ENCODE measurements at places on chromosomes 11 and 22. TPM values are rescaled to one million over a fixed set of nuclear protein-coding genes. Genes with fewer than 3 reads are reported as not detected.

DNA sequence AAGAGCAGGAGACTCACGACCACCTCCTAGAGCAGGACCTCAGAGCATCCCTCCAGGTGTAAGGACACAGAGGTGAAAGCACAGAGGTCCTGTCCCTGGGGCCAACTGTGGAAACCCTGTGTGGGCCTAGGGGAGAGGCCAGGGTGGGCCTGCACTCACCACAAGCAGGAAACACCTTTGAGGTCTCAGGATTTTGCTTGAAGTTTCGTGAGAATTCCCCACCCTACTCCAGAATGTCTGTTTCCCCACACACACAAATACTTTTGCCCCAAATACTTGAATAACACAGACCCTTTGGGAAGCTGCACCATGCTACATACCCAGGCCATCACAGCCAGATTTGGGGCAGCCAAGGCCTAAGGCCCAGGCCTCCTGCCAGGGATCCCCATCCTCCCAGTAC is 18.1 kb downstream of the SLC43A3 start:
- no peak for DNase-seq

DNA sequence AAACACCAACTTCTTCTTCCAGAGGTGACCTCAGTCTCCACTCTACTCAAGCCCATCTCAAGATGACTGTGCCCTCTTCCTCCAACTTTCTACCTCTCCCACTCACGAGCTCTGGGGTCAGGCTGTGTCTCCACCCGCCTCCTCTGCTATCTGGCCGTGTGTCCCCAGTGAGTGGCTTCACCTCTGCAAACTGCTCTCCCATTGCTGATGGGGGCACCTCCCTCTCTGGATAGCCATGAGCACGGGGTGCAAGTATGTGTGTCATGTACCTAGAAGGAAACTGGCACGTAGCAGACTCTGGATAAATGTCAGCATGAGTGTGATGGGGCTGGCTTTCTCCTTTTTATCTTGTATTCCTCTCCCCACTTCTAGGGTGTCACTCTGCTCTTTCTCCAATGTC is 18.3 kb upstream of the RAC2 start:
- DNase-seq: no peak

Gene SF3A1
- polyA plus RNA-seq: 66.8 TPM

GRCh38 chr11:103266167-103266831 is 157.1 kb downstream of the DYNC2H1 start:
- DNase-seq: no peak

Gene TMPRSS6
- polyA plus RNA-seq: not detected

DNA sequence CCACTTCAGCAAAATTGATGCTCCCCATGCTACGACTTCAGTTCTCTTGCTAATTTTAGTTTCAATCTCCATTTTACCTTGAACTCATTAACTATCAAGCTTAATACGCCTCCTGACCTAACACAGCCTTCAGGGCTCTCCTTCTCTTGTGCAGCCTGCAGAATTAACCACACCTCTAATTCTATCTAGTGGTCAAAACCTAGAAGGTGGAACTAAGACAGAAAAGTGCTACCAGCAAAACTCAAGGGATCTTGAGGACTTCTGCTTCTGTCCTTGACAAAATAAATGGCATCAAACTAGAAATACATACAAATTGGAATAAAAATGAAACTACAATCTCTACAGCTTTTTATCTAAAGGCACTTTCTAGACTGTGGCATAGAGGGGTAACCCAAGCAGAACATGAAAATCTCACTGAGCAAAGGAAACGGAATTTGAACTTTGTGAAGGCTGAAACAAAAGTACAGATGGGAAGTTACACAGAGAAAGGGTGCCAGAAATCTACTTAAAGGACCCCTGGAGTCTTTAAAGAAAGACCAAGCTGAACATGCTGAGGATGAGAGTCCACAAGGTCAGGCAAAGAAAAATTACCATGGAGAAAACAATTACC is 10.7 kb downstream of the CWF19L2 start:
- DNase-seq: no peak

Gene BAIAP2L2
- 1.2 TPM for polyA plus RNA-seq

Gene C11orf71
- polyA plus RNA-seq: 2.1 TPM

Gene OR5AK2
- not detected for polyA plus RNA-seq

Gene SLC22A25
- not detected for polyA plus RNA-seq

GRCh38 chr22:37146507-37147180 is 3.1 kb downstream of the IL2RB start:
- no peak for DNase-seq

DNA sequence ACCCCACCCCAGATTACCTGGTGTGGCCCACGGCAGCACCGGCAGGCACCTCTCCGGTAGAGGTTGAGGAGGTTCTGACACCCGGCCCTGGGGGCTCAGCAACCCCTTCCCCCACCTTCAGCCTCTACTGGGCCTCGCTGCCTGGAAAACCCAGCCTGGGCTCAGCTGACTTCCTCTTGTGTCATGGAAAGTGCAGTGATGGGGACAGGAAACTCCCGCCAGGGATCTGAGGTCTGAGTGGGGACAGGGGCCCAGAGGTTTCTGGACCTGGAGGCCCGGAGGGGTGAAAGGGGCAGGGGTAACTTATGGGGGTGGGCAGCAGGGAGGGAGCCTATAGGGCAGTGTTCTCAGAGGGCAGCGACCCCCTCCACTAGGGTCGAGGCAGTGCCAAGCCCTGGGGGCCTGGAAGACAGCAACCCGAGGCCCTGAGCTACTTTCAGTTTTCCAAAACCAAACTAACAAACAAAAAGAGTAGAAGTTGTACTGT is 10.0 kb upstream of the CD5 start:
- no peak for DNase-seq

DNA sequence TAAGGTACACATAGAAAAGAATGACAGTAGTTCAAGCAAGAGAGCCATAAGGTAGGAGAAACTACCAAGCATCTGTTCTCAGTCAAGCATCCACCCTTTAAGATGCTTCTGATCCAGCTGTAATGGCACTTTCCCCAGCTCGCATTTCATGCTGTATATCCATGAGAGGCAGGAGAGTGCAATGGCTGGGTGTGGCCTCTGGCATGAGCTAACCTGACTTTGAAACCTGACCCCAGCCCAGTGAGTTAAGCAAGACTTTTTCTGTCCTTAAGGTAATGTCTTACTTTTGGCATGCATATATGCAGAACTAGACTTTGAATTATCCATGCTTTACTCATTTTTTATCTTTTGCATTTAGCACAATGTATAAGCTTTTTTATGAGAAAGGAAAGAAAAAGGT is 79.8 kb upstream of the CNTN5 start:
- no peak for DNase-seq

DNA sequence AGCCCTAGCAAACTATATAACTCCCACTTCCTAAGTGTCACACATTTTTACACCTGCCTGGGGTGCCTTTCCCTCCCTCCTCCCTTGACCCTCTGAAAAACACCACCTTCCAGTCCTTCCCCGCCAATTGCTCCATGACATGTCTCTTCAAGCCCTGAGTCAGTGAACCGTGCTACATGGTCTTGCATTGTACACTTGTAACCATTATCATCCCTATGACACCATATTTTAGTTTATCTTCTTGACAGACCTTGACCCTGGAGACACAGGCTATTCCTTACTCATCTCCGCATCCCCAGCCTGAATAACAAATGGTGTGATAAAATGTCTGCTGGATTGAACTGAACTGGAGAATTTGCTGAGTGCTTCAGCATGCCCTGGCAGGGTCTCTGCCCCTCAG is 36.9 kb downstream of the TNKS1BP1 start:
- DNase-seq: no peak

- DNase-seq: no peak
Observed at GRCh38 chr11:12074529-12075195, 35.7 kb upstream of the MICAL2 start.

DNA sequence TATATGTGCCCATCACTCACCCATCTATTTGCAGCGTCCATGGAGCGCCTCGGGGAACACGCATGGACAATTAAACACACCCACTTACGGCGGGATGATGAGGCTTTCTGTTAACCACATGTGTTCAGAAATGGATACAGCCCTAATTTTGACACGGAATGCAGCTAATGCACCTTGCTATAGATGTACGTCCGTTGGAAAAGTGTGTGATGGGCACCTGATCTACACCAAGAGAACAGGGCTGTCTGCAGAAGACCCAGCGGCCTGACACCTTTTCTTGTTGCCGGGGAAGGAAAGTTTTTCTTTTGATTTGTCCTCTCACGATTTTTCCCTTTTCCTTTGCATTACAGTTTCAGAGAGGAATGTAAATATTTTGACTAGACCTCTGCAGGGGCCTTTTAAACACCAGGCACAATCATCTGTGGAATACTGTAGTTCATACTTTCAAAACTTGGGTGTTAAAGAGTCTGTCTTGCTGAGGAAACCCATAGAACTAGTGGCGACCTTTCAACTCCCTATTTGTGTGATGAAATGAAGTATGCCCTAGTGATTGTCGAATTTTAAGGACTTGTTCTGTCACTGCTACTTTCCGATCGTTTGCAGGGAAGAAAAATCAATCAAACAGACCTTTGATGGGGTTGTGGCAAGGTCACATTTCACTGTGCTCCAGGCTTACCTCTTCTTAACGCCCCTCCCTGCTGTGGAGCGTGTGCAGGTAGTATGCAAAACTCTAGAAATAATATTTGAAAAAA is 16.5 kb upstream of the PAX6 start:
- no peak for DNase-seq

GRCh38 chr11:71396548-71397123 is 51.6 kb downstream of the DHCR7 start:
- DNase-seq: no peak

DNA sequence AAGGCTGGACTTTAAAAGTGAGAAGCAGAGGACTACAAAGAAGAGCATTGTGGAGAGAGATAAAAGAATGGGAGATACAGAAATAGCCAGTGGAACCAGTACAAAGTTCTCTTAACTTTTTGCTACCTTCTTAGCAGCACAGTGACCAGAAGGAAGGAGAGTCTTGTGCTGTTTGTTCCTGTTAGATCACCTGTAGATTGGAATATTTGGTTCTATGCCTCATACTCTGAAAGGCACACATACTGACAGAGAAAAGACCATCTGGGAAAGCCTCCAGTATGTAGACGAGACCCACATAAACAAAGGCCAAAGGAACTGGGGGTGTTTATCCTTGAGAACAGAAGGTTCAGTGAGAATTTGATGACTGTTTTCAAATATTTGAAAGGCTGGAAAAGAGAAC is 18.7 kb downstream of the RNF141 start:
- no peak for DNase-seq

Gene NOX4
- polyA plus RNA-seq: 7.0 TPM

DNA sequence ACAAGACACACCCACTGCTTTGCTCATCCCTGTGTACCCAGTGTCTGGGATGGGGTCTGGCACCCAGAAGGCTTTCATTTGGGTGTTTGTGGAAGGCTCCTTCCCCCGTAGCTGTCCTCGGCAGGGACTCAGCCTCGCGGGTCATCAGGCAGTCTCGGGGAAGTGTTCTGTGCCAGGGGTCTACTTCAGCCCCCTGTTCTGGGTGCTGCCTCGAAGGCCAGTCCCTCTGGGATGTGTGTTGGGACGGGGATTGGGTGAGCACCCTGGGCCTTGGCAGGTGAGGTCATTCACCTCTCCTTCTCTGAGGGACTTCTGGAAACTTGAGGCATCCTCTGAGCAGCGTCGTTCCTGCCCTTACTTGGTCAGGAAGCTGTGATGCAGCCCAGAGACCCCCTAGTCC is 65.5 kb downstream of the RPUSD4 start:
- no peak for DNase-seq

- DNase-seq: no peak
Observed at GRCh38 chr22:47195484-47196165, 433.2 kb downstream of the TBC1D22A start.

Gene FREY1
- polyA plus RNA-seq: 0.33 TPM

GRCh38 chr22:50268655-50269113 is 1.5 kb downstream of the MAPK11 start:
- no peak for DNase-seq

DNA sequence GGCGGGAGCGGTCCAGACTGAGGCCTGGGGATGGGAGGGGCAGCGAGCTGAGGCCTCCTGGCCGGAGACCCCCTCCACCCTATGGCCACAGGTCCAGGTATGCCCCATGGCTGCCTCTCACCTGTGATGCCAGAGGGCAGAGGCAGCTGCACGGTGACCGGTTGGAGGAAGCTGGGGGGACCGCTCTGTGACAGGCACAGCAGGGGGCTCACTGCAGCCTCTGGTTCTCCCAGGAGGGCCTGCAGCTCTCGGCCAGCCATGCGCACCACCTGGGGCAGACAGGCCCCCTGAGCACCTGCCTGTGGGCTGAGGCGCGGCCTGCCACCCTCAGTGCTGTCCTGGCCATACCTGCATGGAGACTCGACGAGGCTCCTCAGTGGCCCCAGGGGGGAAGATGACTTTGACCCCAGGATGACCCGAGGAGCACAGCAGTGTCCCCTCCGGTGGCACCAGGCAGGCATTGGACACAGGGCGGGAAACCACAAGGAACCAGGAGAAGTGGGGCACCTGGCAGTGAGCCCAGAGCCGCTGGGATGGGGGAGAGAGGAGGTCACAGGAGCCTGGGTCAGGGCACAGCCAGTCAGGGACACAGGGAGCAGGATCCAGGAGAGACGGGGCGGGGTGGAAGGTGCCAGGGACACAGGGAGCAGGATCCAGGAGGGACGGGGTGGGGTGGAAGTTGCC is 3.2 kb upstream of the SLC25A22 start:
- no peak for DNase-seq

Gene PIWIL4
- 1.6 TPM for polyA plus RNA-seq

Gene TMEM258
- 399 TPM for polyA plus RNA-seq

DNA sequence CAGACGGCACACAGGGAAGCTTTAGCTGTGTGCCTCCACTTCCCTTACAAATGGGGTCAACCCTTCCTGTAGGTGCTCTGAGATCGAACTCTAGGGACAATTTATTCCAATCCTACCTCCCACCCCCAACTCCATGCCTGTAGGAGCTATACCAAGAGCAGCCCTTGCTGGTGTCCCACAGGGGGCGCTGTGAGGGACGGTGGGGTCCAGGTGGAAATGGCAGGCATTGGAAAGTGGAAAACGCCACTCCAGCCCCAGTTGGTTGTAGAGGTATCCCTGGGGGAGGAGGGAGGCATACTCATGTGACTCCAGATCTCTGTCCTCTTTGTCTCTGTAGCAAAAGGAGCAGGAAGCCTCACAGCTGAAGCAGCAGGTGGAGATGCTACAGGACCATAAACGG is 161.3 kb downstream of the MYO18B start:
- no peak for DNase-seq

Gene OR8A1
- not detected for polyA plus RNA-seq

- DNase-seq: peak; percentile 95
Observed at GRCh38 chr11:78801161-78801884, 226.7 kb upstream of the NARS2 start.

Gene CDC45
- polyA plus RNA-seq: 13.8 TPM

GRCh38 chr11:120031612-120032600 is 106.0 kb downstream of the TRIM29 start:
- no peak for DNase-seq

Gene STT3A
- polyA plus RNA-seq: 492 TPM

Gene SNX19
- 85.4 TPM for polyA plus RNA-seq

Gene OR52N4
- 0.07 TPM for polyA plus RNA-seq

GRCh38 chr11:112174789-112175598 is at the start of gene BCO2:
Gene BCO2, plus strand, starts transcription at chr11:112175512. Its CDS starts 90 bp downstream, at chr11:112175602.
- DNase-seq: peak; percentile 42
